Stimulated activated CD4-positive, alpha-beta T cell treated with anti-CD3 and anti-CD28 coated beads, Interleukin-4, amount 100 ng/mL, for 4 hours (primary cell): ENCODE measurements at places on chromosomes 11 and 22.

- DNase-seq, result no peak
Measured at GRCh38 chr11:23097891-23098290, 237.6 kb upstream of the CCDC179 start.

DNA sequence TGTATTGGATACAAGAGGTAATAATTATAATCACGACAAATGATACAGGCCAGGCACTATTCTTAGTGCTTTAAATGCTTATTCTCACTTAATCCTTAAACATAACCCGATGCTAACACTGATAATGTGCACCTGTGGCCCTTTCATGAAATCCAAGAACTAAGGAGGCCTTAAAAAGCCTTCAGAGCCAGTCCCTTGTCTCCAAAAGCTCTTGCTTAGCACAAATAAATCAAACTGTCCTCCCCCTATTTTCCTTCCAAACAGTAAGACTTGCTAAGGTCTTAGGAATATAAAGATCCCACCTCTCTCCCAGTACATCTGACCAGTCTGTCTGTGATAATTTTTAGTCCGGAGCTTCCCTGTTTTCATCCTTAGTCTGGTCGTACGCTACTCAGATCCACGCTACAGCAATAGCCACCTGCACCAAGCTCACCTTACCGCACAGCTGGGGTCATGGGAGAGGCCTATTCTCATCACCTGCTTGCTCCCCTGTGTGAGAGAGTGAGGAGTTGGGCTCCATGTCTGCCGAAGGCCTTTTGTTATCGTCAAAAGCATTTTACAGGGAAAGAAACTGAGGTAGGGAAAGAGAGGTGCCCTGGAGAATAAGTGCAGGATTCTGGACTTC lies 16.9 kb downstream of the FXYD6 start:
- DNase-seq, result no peak

- DNase-seq, result peak; percentile 57
Measured at GRCh38 chr11:44611687-44612434, 46.4 kb downstream of the CD82 start.

GRCh38 chr22:37420686-37421467 lies 6.4 kb downstream of the ELFN2 start:
- no peak for DNase-seq

DNA sequence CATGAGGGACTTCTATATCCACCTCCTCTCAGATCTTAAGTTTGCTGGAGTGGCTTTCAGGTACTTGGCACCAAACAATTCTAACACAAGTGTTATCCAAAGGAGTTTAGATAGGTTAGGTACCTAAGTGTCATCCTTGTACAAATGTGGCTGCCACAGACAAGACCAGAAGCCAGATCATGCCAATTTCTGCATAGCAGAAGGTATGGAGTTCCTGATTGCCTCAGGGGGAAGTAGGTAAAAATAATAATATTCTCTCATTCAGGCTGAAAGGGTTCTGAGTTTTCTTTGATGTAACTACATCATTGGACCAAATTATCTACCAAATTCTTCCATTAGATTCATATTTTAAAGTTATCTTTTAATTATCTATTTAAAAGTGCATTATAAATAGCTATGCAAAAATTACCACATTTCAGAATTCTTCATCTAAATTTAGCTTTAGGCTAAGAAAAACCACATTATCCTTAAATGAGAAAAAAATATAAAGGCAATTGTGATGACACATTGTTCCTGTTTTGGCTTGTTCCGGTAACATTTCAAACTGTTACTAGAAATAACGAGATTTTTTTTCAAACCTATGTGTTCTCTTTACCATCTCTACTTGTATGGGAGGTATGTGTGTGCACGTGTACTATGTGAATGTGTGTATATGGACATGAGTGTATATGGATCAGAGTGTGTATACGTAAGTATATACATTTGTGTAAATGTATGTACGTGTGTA lies 66.2 kb upstream of the POU2AF2 start:
- no peak for DNase-seq

DNA sequence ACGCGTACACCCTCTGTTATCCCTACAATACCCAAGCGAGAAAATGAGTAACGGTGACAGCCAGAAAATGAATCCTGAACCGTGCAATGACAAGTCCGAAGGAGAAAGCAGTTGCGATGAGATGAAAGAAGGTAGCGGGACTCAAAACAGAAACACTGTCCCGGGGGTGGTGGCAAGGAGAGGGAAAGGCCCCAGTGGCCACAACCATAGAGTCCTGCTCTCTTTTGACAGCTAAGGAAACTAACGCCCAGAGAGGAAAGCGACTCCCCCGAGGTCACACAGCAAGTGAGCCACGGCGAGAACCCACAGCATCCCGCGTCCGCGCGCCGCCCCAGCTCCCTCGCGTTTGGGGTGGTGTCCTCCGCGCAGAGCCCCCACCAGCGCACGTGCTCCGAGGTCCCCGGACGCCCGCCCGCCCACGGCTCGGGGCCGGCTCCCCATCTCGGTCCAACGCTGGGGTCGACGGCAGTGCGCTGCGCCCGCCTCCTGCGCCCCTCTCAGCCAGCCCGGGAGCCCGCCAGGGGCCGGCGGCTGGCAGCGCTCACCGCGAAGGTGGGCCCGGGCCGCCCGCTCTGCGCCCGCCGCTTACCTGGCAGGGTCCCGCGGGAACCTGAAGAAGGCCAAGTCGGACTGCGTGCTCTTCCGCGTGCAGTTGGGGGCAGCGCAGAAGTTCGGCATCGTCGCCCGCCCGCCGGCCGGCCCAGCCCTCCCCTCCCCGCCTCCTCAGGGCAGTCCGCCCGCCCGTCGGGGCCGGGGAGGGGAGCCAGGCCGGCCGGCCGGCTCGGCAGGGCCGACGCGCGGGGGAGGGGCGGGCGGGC lies 564 bp downstream of the THAP12 start:
- DNase-seq, result peak; percentile 43

DNA sequence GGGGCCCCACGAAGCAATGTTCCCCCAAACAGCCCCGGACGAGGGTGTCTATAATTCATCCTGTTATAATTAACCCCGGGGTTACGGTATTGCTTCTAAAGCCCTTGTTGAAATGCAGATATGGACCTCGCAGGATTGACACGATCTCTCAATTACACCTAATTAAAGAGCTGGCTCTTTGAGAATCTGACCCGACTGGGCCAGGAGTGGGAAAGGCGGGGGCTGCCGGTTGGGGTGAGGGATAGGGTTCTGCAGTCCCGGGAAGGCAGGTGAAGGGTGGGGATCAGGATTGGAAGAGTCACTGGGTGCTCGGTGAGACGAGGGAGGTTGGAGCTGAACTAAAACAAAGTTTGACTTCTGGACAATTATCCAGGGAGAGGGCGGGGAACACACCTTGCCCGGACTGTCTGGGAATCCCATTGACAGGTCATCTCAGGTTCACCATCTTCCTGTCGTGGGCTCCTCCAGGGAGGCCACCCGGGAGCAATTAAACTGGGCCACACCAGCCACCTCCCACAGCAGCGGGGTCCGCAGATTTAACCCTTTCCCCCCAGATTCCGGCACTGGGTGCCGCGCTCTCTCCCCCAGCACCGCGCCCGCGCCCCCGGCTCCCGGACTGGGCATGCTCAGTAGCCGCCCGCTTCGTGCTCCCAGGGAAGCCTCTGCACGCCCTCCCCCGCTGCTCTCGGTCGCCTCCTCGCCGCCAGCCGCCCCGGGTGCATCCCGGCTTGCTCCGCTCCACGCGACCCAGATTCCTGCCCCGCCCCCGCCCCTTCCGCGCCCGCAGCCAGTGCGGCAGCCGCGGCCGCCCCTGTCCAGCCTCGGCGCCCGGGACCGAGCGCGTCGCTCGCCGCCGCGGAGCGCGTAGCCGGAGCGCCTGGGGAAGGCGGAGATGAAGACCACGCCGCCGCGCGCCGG lies at the start of gene ELMOD1:
TSS of gene ELMOD1 (plus strand) at position 688 of the 918 bp plus-strand sequence. CDS start 27,043 bp downstream, outside the sequence.
- peak; percentile 31 for DNase-seq

- DNase-seq, result no peak
Measured at GRCh38 chr11:70510571-70510970, 112.2 kb downstream of the CTTN start.

DNA sequence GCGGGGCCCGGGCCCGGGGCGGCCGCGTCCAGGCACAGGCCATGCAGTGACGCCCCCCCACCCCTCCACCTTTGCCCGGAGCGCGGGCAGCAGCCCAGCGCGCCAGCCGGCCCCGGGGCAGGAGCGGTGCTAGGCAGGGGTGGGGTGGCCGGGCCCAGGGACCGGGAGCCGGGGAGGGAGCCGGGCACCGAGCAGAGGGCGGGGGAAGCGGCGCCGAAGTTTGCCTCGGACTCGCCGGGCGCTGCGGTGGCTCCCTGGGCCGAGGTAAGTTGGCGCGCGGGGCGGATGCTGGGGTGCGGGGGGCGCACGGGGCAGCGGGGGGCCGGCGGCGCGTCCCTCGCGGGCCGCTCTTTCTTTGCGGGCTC lies 332 bp downstream of the TEAD1 start:
- DNase-seq, result no peak

DNA sequence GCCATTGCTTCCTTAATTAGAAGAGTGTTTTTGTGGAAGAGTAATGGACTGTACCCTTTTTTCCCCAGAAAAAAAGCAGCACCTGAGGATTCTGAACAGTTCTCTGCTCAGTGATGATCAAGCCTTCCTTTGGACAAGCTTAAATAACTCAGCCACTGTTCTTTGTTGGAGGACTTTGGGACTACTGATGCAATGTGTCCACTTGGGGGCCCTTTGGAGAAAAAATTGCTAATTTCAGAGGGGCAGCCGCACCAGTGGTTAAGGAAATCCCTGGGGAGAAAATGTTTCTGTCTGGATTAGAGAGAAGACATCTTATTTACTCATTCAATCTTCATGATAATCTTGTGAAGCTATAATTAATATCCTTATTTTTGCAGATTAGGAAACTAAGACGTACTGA lies 5.3 kb upstream of the KMT2A start:
- no peak for DNase-seq

GRCh38 chr11:32105871-32106560 lies 15.1 kb downstream of the RCN1 start:
- DNase-seq, result no peak

DNA sequence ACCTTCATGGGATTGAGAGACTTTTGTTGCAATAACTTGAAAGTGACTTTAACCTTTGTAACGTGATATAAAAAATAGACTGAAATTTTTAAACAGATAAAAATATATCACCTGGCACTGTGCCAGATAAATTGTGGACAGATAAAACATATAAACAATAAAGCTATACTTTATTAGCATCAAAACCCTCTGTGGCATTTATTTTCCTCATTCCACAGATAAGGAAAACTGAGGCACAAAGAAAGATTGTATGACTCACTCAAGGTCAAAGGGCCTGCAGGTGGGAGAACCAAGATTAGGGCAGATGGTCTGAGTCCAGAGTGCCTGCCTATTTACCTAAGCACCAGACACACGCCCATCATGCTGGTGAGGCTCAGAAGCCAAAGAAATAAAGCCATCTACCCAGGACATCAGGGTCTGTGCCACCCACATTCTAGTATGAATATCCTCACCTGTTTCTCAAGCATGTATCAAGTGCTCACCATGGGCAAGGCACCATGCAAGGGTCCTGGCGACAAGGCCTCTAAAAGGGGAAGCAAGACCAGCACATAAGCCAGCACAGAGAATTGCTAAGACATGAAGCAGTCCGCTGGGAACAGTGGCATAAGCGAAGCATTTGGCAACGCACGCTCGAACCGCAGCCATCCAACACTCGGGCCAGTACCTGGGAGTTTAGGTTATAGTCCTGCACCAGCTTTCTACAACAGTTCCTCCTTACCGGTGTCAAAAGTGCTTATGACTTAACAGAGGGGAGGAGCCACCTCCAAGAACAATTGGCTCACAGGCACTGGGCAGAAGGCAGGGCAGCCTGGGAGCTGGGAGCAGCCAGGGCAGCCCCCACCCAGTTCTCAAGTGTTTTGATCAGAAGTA lies 17.6 kb downstream of the MYH9 start:
- no peak for DNase-seq
